ENCODE measurements at places on chromosomes 7 and 10.

GRCh38 chr10:129954492-129955315 is 9.4 kb downstream of the EBF3 start:
- DNase-seq = no peak

GRCh38 chr7:28018446-28018845 is 162.1 kb downstream of the JAZF1 start:
- DNase-seq = no peak

DNA sequence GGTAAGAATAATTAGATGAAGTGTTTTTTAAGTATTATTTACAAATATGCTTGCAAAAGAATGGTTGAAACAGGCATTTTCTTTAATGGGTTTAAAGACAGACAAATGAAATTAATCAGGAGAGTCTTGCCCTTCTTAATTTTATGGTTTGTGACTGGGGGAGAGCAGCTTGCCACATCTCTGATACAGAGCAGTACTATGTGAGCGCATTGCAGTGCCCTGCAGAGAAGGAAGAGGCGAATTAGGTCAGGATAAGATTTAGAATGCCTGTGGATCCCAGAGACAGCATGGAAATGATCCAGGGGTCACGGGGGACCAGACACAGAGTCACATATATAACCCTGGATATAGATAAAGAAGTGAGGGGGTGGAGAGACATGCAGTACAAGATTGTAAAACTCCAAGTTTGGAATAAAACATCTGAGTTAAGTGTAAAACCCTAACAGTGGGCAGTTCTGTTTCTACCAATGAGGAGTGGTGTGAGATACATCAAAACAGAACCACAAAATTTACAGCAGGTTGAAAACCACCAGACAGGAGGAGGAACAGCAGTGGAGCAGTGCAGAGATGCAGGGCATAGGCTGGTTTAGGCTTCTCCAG is 125.5 kb downstream of the FAM204A start:
- no peak for DNase-seq

GRCh38 chr7:29207162-29207801 is 12.7 kb downstream of the CHN2 start:
- DNase-seq = no peak

- DNase-seq = no peak
Measured at GRCh38 chr7:134892963-134893362, 93.3 kb upstream of the AGBL3 start.

GRCh38 chr10:119653916-119654315 is 2.7 kb downstream of the BAG3 start:
- no peak for DNase-seq

DNA sequence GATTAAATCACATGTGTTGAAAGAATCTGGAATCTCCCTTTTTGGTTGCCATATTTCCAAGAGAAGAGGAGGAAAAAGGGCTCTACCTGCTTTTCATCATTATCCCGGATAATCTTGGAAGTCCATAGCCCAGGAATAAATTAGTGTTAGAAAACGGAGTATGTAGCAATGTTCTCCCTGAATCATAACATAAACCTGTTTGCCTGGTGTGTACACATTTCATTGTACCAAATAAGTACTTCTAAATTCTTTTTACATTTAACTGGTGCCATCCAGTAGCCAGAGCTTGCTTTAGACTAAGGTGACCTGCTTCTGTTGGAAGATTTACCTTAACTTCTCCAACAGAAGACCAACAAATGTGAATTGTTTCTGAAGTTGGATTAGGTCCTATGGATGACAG is 182.3 kb upstream of the C7orf33 start:
- DNase-seq = no peak

GRCh38 chr10:111482621-111483216 is 405.9 kb downstream of the ADRA2A start:
- DNase-seq = no peak

- no peak for DNase-seq
Measured at GRCh38 chr10:72223743-72224101, 7.6 kb upstream of the ASCC1 start.

DNA sequence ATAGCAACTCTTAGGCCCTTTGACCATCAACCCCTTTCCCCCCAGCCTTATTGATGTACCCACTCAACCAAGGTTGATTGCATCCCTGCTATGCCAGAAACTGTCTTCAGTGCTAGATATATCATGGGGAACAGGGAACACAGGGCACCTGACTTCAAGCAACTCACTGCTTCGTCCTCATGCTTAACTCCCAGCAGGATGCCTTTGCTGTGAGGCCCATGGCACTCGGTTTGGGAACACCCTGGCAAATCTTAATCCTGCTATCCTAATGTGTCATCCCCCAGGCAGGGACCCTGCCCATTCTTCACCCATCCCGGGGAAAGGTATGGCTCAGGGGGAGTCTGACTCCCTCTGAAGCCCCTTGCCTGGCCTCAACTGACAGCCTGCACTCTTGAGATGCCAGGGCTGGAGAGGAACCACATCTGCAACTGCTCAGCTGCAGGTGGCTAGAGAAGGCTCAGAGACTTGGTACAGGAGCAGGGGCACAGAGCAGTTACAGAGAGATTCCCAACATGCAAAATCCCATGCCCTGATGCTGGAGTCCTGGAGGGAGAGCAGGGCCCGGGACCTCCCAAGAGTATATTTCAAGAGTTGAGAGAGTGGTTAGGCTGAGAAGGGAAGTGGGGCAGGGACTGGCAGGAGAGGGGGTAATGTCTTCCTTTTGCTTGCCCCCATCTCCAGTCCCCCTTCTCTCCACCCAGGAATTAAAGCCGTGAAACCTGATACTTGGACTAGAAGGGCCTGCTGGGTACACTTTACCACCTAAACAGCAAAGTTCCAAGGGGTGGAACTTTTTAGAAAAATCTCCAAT is 2.4 kb upstream of the UNC5B start:
- DNase-seq = no peak

GRCh38 chr10:112191791-112192190 is 8.2 kb upstream of the GPAM start:
- DNase-seq = no peak

GRCh38 chr10:27949528-27950241 is 49.2 kb downstream of the ODAD2 start:
- DNase-seq = no peak

- no peak for DNase-seq
Measured at GRCh38 chr10:44116474-44116873, 268.4 kb downstream of the CXCL12 start.

DNA sequence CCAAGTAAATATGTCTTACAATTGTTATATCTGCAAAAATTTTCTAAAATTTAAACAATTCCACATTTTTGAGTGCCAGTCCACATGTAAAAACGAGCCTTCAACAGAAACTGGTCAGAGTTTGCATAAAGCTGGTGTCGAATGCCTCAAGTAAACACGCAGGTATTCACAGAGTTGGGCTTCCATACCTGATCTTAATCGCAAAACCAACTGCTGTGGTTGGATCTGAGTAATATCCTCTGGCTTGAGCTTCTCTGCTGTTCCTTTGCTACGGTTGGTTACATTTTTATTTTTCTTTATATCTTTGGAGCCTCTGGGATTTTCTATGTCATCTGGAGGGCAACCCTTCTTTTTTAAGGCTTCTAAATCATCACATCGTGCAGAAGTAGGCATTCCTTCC is 28.4 kb downstream of the ITGB1 start:
- no peak for DNase-seq

- no peak for DNase-seq
Measured at GRCh38 chr10:88233870-88234269, 349.2 kb downstream of the RNLS start.

- DNase-seq = no peak
Measured at GRCh38 chr10:127997937-127998336, 91.0 kb downstream of the PTPRE start.

- no peak for DNase-seq
Measured at GRCh38 chr7:9091282-9091681, 657.9 kb downstream of the NXPH1 start.

- DNase-seq = no peak
Measured at GRCh38 chr7:25887795-25888559, 264.0 kb upstream of the NFE2L3 start.

Measured in T-helper 9 cell (primary cell).